ENCODE measurements at places on chromosomes 12 and 14. TPM values are rescaled to one million over a fixed set of nuclear protein-coding genes. Genes with fewer than 3 reads are reported as not detected.

DNA sequence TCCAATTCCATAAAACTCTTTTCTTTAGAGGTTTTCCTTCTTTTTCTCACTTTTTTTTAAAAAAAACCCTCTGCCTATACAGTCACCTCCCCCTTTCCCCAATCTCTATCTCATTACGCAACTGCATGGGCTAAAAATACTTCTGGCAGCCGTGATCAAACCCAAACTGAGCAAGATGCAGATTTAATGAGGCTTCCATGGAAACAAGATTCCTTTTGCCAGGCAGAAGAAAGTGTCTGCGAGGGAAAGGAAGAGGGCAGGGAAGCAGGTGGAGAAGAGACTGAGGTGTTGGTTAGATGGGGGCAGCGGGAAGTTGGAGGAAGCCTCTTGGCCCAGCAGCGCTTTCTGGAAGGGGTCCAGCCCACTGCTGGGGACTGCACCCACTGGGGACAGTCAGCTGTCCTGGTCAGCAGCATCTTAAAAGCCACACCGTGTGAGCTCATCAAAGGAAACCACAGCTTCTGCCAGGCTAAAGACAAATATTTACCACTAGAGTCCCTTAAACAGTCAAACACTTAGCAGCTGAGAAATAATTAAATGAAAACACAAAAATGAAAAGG is 90.4 kb downstream of the SLC8A3 start:
- no peak for DNase-seq

- DNase-seq, result no peak
Observed at GRCh38 chr12:41277100-41277945, 89.2 kb downstream of the PDZRN4 start.

GRCh38 chr14:87628780-87629179 is 364.2 kb downstream of the GALC start:
- DNase-seq, result no peak

- peak; percentile 86 for DNase-seq
Observed at GRCh38 chr14:65070471-65070976, 31.8 kb downstream of the MAX start.

DNA sequence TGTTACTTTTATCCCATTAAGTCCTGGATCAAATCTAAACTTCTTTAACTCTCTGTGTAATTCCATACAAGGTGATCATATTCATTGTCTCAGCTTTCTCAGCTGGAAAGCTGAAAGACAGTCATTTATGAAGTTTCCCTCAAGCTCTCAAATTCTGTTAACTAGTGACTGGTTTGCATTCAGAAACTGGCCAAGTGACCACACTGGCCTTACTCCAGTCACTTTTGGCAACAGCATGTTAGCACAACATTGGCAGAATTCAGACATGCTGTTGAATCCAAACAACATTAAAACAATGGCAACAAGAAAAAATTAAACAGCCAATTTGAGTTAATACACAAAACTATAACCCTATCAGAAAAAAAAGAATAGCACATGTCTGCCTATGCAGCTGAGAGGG is 343.3 kb downstream of the MDGA2 start:
- DNase-seq, result no peak

DNA sequence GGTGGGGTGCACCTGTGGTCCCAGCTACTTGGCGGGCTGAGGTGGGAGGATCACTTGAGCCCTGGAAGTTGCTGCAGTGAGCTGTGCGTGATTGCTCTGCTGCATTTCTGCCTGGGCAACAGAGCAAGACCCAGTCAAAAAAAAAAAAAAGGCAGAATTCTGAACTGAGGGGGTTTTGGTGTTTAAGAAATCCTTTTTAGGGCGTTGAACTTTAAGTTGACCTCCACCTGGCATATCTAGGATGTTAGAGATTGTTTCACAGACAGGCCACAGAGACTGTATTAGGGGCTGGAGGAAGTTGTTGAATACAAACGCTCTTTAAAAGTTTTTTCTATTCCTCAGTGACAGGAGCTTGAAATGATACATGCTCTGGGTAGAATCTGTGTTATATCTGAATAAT is 60.5 kb downstream of the FBXW8 start:
- DNase-seq, result no peak

DNA sequence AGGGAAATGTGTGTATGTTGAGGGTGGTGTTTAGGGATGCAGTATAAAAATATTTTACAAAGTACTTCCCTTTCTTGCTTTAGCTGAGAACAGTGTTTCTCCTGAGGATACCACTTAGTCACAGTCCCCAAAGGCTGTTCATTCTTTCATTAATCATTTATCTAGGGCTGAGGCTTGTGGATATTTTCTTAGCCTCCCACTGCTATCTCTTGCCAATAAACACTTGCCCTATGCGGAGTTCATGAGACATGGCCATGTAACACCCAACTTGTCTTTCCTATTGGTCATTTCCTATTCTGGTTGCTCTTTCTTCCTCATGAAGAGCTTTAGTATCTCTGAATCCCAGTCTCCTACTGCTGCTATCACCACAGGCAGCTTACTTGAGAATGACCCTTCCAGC is 75.1 kb downstream of the ETNK1 start:
- no peak for DNase-seq

DNA sequence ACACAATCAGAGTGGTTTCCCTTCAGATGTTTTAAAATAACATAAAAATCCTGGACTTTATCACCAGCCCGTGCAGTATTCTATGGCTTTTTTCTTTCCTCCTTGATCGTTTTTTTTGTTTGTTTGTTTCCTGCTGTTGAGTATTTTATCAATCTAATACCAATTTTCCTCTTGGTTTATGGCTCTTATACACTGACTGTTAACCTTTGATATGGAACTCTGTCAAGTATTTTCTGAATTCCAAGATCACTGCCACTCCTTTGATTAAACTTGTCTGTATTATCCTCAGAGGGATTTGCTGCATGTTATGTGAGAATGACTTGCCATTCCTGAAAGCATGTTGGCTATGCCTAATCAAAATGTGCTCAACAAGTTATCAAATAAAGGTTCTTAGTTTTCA is 88.4 kb downstream of the PELI2 start:
- no peak for DNase-seq

GRCh38 chr12:118219772-118220171 is 83.8 kb downstream of the PEBP1 start:
- DNase-seq, result no peak

DNA sequence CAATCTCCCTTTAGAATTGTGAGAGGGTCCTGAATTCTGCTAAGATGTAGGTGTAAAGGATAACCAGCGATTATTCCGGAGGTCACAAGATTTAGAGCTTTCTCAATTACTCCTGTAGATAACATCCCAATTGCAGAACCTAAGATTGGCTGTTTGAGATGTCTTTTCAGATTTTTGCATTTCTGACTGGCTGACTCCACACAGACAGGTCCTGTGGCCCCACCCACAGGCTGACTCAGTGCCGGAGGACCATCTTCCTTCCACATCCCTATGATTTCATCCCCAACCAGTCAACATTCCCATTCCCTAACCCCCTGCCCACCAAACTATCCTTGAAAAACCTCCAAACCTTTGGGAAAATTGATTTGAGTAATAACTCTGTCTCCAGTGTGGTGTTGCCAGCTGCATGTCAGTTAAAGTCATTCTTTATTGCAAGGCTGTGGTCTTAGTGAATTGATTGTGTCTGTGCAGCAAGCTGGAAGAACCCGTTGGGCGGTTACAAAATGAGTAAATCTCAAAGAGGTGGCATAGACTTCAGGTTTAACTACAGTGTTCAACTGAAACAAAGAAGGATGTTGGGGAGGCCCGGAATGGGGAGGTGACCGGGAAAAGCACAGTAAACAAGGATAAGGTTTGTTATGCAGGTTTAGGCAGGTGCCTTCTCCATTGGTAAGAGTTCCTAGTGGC is 10.6 kb downstream of the FNTB start:
- no peak for DNase-seq

DNA sequence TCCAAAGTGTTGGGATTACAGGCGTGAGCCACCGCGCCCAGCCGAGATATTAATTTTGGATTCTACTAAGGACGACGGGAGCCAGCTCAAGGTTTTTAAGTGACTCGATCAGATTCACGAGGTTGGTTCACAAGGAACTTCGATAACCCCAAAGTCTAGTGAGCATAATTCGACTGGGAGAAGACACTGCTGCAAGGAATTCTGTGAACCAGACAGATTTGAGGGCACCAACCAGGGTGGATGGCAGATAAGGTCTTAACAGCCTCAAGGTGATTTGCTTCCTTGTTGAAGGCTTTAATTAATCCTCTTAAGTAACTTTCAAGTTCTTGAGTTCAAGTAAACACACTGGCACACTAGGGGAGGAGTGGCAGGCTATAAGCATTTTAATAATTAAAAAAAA is 1.1 kb upstream of the KLHDC2 start:
- no peak for DNase-seq

DNA sequence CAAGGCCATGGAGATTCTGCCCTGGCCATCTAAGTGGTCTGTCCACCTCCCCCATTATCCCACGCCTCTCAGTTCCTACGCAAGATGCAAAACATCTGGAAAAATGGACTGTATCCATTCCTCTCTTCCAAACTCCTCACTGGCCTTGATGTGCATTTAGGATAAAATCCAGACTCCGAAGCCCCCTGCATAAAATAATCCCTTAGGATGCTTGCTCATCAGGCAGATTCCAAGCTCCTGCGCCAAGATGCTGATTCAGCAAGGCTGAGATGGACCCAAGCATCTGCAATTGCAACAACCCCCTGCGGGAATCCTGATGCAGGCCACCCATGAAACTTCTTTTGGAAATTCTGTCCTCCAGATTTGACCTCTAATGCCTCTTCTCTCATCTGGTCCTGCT is 81.6 kb downstream of the SPRING1 start:
- DNase-seq, result no peak

GRCh38 chr12:25699454-25699853 is 146.4 kb upstream of the LMNTD1 start:
- no peak for DNase-seq

DNA sequence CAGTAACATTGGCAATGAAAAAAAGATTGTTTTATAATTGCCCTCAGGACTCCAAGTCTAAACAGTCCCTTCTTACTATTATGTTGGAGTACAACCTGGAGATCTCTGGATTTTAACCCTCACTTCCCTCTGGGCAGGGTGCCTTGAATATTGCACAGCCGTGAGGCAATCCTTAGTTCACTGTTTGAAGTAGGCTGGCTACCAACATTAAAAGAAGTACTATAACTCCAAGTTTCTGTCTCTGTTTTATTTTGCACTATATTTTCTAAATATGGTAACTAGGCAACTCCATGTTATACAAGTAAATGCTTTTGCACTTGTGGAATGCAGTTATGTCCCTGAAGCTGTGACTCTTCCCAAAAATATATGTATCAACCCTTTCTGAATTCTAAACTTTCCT is 490.7 kb downstream of the EGLN3 start:
- no peak for DNase-seq

- DNase-seq, result no peak
Observed at GRCh38 chr12:7090222-7090998, 1.8 kb downstream of the C1R start.

DNA sequence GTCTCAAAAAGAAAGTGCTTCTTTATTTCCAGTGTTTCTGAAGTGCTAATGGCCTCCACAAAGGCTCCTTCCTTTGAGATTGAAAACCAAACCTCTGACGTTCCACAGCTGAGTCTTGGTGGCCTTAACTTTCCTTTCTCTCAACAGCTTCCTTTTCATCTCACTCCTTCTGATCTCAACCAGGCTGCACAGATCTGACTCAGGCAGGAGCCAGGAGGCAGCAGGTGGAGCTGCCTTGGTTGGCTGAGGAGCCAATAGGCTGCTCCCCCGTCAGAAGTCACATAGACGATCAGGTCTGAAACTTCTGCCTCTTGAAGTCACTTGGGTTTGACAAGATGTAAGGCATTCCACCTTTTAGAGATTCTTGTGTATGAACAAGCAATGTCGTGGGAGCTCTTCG is 9.1 kb upstream of the KCNA5 start:
- DNase-seq, result no peak

- no peak for DNase-seq
Observed at GRCh38 chr14:50475460-50475859, 56.9 kb downstream of the MAP4K5 start.

The OR6C2 gene
- not detected for total RNA-seq

The SELPLG gene
- 2.3 TPM for total RNA-seq

The LMO3 gene
- 67.2 TPM for total RNA-seq

The FITM1 gene
- 12.2 TPM for total RNA-seq

The GRIP1 gene
- total RNA-seq, result 7.5 TPM
